ENCODE measurements at places on chromosomes 4 and X. TPM values are rescaled to one million over a fixed set of nuclear protein-coding genes. Genes with fewer than 3 reads are reported as not detected.

Gene AMOT
- 2.0 TPM for total RNA-seq

Gene CDX4
- total RNA-seq: not detected

Gene CLDN34
- not detected for total RNA-seq

Gene BMP3
- not detected for total RNA-seq

Gene RTL5
- 0.47 TPM for total RNA-seq

DNA sequence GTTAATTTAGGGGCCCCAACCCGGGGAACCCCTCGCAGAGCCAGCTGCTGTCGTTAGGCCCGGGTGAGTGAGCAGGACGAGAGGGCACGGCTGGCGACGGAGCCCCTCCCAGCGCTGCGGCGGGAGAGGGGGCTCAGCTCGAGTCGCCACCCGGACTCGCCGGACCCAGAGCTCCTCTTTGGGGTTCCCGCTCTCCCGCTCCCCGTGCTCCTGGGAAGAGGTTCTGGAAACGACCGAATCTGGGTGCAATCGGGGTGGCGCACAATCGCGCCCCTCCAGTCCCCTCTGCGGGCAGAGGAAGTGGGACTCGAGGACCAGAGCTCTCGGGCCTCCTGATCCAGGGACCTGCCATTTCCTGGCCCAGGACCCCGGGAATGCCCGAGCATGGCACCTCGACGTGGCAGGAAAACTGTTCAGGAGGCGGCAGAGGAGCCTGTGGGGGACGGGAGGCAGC, 37.3 kb upstream of the ARAF start:
- no peak for DNase-seq

GRCh38 chr4:116520886-116521285, 564.5 kb downstream of the TRAM1L1 start:
- no peak for DNase-seq

GRCh38 chr4:118972167-118972566, 83.5 kb downstream of the SYNPO2 start:
- DNase-seq: no peak
